Smooth muscle cell of trachea (primary cell): ENCODE measurements at places on chromosomes 2 and 18. TPM values are rescaled to one million over a fixed set of nuclear protein-coding genes. Genes with fewer than 3 reads are reported as not detected.

Gene CCT7
- 328 and 411 TPM in 2 replicates for total RNA-seq

Gene PARD3B
- 15.7 and 23.5 TPM in 2 replicates for total RNA-seq

Gene TMEM247
- total RNA-seq = not detected in 2 replicates

Gene ZNF396
- total RNA-seq = 2.8 and 3.0 TPM in 2 replicates

Gene DHRS9
- total RNA-seq = not detected in 2 replicates

Gene PPP1R1C
- total RNA-seq = 0.33 and 2.2 TPM in 2 replicates

Gene RTP5
- total RNA-seq = not detected in 2 replicates

Gene REG3G
- not detected in 2 replicates for total RNA-seq

Gene IL36A
- not detected in 2 replicates for total RNA-seq

Gene RAB12
- 60.7 and 62.1 TPM in 2 replicates for total RNA-seq

Gene TCF23
- not detected in 2 replicates for total RNA-seq

Gene CHST9
- total RNA-seq = not detected in 2 replicates

Gene SMCHD1
- 63.2 and 80.4 TPM in 2 replicates for total RNA-seq

Gene LIMS3
- total RNA-seq = 2.3 TPM in 1 of 2 replicates, not detected in the other

Gene SGO2
- total RNA-seq = 2.2 and 22.3 TPM in 2 replicates

Gene VWA3B
- total RNA-seq = 0.17 TPM in 1 of 2 replicates, not detected in the other

Gene SLC40A1
- total RNA-seq = 15.4 and 73.1 TPM in 2 replicates

Gene CEP192
- 26.1 and 39.4 TPM in 2 replicates for total RNA-seq

Gene CDH19
- total RNA-seq = not detected in 2 replicates

Gene DHX57
- total RNA-seq = 20.3 and 40.3 TPM in 2 replicates

Gene AKAIN1
- not detected in 2 replicates for total RNA-seq

Gene PLCD4
- 9.1 and 11.8 TPM in 2 replicates for total RNA-seq

Gene POTEC
- not detected in 2 replicates for total RNA-seq

Gene CCDC74B
- total RNA-seq = 4.8 and 9.3 TPM in 2 replicates

Gene POTEI
- total RNA-seq = under 0.01 TPM in 1 of 2 replicates, not detected in the other

Gene RMND5A
- 10.6 and 18.2 TPM in 2 replicates for total RNA-seq

Gene ZC3H8
- total RNA-seq = 5.5 and 5.8 TPM in 2 replicates

Gene C2orf74
- 6.5 and 8.9 TPM in 2 replicates for total RNA-seq

Gene SH2D6
- 0.66 TPM in 1 of 2 replicates, not detected in the other for total RNA-seq
